ENCODE measurements at places on chromosomes 12 and 14.
A peak's percentile ranks its signal among the peaks of the same experiment; 100 is the strongest.

DNA sequence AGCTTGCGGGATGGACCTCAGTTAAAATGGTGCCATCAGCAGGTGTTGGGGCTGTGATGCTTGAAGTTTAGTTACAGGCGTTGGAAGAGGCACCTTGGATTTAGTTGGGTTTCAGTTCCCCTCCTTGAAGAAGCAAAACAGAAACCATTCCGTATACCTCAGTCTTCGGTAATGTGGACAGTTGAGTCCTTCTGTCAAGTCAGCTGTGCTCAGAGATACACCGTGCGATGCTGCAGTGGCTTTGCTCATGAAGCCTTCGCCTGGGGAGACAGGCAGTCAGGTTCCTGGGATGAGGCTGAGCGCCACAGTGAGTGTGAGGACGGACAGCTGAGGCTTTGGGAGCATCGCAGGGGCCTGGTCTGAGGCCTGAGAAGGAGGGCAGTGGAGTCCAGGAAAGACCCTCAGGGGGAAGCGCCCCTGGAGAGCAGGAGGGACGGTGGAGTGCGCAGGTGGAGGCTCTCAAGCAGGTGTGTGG is 7.4 kb downstream of the RAN start:
- DNase-seq: no peak

GRCh38 chr12:110149086-110149660 is 25.0 kb downstream of the IFT81 start:
- no peak for DNase-seq

- peak; percentile 43 for DNase-seq
Observed at GRCh38 chr14:71319666-71320065, 412.4 kb downstream of the PCNX1 start.

GRCh38 chr12:27436029-27436428 is 10.5 kb upstream of the SMCO2 start:
- no peak for DNase-seq

DNA sequence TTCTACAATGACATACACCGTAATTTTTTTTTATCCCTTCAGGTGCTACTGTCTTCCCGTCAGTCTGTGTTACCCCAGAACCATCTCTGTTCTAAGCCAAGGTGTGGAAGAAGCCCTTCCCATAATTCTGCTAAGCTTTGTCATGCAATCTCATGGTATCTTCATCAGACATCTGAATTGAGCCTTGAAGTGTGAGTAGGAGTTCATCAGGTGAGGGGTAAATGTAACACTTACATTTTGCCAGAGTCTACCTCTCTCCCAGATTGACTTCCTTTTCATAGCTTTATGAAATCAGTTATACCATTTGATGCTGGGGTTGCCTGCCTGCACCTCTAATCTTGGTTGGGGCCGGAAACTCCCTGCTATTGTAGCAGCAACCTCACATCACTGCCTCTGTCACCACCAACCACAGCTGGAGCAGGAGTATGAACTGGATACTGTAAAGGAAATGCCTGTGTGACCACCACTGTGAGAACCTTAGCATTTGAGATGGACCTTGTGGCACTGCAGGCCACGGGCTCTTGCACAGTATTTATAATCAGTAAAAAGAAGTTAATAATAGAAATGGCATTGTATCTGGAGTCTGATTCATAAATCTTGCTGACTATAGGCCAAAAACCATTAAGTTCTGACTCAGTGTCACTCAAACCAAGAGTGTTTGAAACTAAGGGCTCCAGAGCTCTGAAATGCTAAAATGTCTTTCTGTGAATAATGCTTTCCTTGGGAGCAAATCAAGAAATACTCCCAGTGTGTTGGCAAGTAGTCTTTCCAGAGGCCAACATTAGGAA is 58.7 kb upstream of the STK38L start:
- DNase-seq: no peak

DNA sequence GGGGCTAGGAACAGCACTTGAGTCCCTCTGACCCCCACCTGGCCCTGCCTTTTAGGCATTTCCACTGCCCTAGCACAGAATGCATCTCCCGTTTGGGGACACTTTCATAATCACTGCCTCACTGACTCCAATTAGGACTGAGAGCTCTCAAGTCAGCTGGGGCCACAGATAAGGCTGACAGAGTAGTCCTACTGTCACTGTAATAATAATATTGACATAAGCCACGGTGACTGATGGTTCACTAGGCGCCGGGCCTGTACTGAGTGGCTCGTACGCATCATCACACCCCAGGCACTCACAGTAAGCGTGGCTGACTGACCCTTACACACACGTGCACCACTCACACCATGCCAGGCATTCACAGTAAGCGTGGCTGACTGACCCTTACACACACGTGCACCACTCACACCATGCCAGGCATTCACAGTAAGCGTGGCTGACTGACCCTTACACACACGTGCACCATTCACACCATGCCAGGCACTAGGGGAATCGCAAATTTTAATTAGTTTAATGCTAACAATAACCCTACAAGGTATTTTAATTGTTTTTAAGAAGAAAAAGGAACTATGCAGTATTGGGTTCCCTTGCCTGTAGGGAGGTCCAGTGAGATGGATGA is 87.7 kb downstream of the CHGA start:
- DNase-seq: no peak

GRCh38 chr14:54712465-54713200 is 145.7 kb downstream of the SAMD4A start:
- no peak for DNase-seq

DNA sequence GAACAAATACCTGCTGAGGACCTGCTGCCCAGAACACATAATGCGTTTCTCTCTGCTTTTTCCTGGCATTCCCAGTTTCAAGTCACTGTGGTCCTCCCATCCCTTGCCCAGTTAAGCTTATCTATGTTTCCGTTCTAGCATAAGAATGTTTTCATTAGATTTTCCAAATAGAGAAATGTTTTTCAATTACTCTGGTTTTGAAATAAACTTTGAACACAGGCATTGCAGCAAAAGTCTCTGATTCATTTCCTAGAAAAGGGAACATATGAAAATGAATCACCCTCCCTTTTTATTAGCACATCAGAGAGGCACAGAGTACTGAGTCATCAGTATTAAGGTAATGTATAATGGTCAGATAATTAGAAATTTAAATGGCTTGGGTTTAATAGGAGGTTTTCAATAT is 201.1 kb upstream of the TMEM260 start:
- no peak for DNase-seq

GRCh38 chr12:125247477-125247876 is 182.2 kb downstream of the AACS start:
- DNase-seq: no peak

- no peak for DNase-seq
Observed at GRCh38 chr12:33581613-33582122, 142.0 kb upstream of the SYT10 start.

DNA sequence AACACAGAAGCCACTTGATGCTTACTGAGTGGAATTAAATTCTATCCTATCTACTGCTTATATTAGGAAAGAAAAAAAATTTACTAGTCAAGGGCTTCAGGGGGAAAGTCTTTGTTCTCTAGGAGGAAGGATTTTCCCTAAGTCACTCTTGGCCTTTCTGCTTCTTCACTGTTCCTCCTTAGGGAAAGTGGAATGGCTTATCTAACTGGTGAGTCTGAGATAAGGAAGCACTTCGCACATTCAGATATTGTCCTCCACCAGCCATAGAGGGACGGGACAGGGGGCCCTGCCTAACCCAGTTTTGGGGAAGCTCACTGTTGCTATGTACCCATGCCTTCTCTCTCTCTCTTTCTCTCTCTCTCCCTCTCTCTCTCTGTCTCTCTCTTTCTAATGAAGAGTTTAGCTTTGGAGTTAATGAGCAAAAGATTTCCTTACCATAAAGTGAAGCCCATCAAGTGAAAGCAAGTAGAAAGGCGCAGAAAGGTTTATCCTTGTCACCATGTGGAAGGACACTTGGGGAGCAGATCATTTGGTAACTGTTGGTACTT is 450.6 kb downstream of the ZFP36L1 start:
- no peak for DNase-seq

- DNase-seq: no peak
Observed at GRCh38 chr14:27390155-27390554, 792.3 kb upstream of the NOVA1 start.

DNA sequence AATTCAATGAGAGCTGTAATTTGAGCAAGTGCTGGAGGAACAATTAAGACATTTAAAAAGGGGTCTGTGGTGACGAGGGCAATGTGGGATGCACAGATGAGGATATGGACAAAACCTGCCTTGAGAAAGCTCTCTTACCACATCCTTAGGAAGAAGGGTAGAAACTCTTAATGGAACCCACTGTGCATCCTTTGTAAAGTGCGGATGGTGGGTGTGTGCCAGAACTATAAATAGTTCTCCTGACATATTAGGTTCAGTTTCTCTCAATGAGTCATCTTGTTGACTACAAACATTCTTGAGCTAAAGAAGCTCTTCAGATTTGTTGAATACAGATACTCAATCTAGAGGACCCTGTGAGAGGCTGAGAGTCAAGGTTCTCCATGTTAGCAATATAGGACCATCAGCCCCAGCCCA is 106.1 kb upstream of the ANO4 start:
- DNase-seq: no peak

- no peak for DNase-seq
Observed at GRCh38 chr14:37848985-37849621, 253.7 kb downstream of the TTC6 start.

- DNase-seq: no peak
Observed at GRCh38 chr14:50656776-50657175, 11.3 kb downstream of the SAV1 start.

- DNase-seq: no peak
Observed at GRCh38 chr12:59076622-59077021, 156.3 kb upstream of the LRIG3 start.

- DNase-seq: no peak
Observed at GRCh38 chr14:71597287-71597920, 334.8 kb upstream of the RGS6 start.

DNA sequence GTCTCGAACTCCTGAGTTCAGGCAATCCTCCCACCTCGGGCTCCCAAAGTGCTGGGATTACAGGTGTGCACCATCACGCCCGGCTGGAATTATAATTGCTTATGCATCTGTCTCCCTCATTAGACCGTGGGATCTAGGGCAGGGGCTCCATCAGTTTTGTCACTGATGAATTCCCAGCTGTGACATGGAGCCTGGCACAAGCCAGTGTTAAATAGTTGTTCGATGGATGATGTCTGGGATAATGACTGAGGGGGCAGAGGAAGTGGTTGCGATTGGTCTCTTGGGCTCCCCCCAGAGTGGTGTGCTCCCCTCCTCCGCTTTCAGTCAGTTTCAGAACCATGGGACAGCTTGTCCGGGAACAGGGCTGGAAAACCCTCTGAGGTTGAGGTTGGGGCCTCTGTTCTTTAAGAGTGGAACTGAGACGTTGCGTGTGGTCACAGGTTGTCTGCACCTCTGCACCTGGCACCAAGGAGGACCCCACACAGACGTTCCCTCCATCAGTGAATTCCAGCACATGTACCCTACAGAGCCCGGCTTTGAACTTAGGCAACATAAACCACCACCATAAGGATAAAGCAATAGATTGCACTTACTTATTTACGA is 30.8 kb upstream of the BATF start:
- DNase-seq: no peak

DNA sequence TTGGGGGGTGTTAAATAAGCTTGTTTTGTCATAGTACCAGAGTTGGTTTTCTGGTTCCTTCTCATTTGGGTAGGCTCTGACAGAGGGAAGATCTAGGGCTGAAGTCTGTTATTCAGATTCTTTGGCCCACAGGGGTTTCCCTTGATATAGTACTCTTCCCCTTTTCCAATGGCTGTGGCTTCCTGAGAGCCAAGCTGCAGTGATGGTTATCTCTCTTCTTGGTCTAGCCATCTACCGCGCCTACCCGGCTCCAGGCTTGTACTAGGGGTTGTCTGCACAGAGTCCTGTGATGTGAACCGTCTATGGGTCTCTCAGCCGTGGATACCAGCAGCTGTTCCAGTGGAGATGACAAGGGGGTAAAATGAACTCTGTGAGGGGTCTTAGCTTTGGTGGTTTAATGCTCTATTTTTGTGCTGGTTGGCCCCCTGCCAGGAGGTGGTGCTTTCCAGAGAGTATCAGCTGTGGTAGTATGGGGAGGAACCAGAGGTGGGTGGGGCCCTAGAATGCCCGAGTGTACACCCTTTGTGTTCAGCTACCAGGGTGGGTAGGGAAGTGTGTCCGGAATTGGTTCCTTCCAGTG is 209.7 kb downstream of the GPHN start:
- DNase-seq: no peak

GRCh38 chr14:63295231-63295685 is 23.5 kb downstream of the GPHB5 start:
- DNase-seq: no peak

DNA sequence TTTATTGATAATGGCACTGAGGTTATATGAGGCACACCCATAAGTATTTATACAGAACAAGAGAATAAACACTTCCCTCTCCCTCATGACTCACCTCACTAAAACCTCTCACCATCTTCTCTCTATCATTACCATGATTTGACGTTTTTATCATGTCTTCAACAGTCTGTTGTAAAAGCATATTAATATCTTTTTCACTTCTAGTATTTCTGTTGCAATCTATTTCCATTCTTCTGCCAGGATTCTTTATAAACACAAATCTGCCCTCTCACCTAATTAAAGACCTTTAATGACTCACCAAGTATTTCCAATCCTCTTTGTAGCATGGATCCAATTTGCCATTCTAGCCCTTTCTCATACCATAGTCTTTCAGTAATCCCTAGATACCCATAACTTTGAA is 527.7 kb downstream of the SLC16A7 start:
- no peak for DNase-seq

GRCh38 chr14:32472076-32472475 is 143.0 kb downstream of the AKAP6 start:
- no peak for DNase-seq

DNA sequence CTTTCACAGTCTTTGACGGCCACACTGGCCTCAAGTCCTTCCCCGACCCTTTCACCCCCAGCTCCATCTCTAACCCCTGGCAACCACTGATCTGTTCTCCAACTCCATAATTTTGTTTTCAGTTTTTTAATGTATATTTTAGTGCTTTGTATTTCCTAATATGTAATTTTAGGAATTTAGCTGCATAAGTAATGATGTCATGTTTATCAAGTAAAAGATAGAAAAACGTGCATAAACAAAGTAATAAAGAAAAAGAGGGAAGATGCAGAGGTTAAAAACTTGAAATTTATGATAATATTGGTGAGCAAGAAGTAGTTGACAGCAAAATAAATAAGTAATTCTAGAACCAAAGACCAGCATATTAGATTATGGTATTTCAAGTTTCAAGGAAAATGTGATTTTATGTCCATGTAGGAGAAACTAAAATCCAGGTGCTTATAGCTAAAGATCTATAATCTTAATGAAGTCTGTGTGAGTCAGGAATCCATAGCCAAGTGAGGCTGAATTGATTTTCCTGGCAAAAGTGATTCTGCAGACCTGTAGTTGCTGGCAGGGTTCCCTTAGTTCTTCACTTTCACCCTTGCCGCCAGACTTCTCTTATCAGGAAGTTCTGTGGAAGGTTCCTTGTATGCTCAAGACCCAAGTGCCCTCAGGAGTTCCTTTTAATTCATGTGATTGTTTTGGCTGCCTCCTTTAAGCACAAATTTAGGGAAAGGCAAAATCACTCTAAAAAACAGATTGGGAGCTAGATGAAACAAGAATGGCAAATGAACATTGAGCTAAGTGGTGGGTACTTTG is 24.4 kb downstream of the FBXW8 start:
- DNase-seq: no peak

DNA sequence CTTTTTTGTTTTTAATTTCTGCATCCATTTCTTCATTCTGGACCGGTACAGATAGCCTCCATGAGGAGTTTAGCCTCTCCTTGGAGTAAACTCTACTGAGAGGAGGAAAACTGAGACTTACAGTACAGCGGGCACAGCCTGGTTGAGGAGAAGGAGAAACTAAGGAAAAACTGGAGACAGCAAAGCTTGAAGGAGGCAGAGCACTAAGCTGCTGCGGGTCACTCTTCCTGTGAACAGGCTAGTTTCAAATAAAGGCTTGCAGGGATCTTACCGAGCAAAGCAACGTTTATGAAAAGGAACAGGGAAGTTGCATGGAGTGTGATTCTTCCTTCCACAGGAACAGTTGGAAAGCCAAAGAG is 348 bp upstream of the SSTR1 start:
- DNase-seq: no peak
